CD8-positive, alpha-beta T cell (primary cell): ENCODE measurements at places on chromosomes 2 and 18. TPM values are rescaled to one million over a fixed set of nuclear protein-coding genes. Genes with fewer than 3 reads are reported as not detected.
A peak's percentile ranks its signal among the peaks of the same experiment; 100 is the strongest.

DNA sequence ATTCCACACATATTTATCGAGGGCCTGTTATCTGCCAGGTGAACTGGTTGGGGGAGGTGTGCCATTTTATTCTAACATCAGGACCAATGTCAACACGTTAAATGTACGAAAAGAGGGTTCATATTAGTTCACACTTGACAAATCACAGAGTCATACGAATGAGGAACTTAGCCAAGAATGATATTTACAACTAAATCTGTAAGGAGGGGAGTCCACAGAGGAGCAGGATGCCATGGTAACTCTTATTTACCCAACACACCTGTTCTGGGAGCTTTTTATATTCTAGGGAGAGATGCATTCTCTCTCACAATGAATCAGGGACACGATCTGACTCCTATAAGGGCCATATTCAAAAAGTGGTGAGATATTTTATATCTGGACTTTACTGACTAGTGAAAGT is 144.1 kb downstream of the CDC42EP3 start:
- DNase-seq, result no peak

The FEV gene
- not detected for total RNA-seq

GRCh38 chr2:173986805-173987204 is 21.6 kb upstream of the SP3 start:
- DNase-seq, result no peak

DNA sequence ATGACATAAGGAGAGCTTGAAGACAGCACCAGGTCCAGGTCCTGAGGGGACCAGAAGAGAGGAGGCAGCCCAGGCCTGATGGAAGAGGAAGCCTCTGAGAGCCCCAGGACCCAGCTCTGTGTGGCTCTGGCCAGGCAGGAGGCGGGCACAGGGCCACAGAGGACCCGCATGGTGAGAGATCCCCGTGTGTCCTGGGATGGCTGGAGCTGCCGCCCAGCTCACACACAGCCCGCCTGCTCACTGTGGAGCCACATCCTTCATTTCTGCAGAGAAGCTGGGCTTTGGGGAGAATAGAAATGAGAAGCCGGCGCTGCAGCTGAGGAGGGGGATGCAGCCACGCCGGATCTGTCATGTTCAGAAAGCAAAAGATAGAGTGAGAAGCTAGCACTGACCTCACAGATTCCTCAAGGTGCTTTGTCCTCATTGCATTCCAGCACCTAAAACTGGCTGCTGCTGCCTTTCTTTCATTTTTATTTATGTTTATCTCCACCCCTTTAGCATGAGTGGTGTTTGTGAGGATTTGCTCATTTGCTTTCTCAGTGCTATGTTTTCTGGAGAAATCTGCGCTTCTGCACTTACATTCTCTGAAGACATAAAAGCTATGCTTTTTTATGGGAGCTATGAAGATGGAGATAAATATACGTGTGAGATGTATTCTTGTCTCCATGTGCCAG is 307.6 kb upstream of the MYT1L start:
- no peak for DNase-seq

DNA sequence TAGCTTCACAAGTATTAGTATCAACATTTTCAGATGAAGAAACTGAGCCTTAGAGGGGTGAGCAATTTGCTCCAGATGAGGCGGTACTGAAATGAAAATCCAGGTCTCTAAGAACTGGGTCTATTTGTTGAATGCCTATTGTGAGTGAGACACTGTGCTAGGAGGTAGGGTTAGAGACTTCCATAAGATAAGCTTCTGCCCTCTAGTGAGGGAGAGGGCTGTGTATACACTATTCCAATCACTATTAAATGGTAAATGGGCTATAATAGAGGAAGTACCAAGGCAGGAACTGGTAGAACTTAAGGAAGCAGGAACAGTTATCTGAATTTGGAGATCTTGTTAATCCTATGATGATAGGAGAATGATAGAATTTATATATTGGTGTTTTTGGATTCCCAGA is 23.6 kb upstream of the GLS start:
- DNase-seq, result no peak

- DNase-seq, result no peak
Measured at GRCh38 chr2:176085120-176085788, 1.5 kb upstream of the EVX2 start.

DNA sequence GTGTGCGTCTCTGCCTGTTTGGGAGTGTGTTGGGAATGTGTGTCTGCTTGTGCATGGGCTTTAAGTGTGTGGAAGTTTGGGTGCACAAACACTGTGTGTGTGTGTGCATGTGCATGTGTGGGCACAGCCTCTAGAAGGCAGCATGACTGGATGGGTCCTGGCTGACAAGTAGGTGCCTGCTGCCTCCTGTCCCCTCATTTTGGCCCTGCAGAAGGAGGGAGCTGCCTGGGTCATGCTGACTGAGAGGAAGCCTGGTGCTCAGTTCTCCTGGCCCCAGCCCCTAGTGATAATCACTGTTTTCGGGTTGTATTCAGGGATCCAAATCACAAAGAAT is 34.1 kb downstream of the GLI2 start:
- DNase-seq, result no peak

GRCh38 chr2:182864949-182865570 is 1.4 kb downstream of the FRZB start:
- no peak for DNase-seq

The MBD2 gene
- total RNA-seq, result 71.4 TPM

The DSG4 gene
- not detected for total RNA-seq

GRCh38 chr18:27581296-27581904 is 396.3 kb upstream of the CHST9 start:
- DNase-seq, result no peak

DNA sequence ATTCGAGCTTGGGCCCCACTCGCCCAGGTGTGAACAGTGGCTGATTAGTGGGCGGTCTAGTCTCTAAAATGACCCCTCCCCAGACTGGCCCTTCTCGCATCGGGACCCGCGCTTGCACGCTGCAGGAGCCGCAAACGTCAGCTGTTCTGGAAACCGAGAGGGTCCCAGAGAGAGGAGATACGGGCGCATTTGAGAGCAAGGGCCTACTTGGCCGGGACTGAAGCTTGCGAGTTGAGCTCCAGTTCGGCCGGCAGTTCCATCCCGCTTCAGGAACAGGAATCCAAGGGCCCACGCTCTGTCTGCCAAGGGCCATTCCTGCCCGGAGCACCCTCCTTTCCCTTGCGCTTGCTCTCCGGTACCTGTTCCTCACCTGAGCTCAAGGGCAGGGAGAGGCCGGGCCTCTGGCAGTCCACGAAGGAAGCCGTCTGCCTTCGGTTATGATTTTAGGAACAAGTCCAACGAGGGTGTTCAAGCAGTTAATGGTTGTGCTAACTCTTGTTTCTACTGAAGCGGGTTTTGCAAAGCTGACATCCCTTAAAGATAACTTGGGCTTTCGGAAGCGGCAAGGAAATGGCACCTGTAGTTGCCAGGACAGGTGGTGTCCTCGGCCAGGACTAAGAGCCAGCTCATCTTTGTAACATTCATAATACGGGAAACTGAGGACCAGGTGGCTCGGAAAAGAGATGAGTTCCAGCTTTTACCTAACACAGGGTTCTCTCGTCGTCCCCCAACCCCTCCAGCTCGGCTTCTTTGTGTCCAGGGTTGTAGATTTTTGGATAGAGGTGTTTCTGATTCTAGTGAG is 3.9 kb upstream of the DLX1 start:
- no peak for DNase-seq

GRCh38 chr18:76975577-76976110 is 153.3 kb downstream of the ZNF236 start:
- DNase-seq, result no peak

- no peak for DNase-seq
Measured at GRCh38 chr2:10410823-10411437, 37.2 kb downstream of the ODC1 start.

The TNFAIP6 gene
- total RNA-seq, result not detected

GRCh38 chr2:401019-401679 is 113.3 kb upstream of the ALKAL2 start:
- peak; percentile 35 for DNase-seq

GRCh38 chr2:156890529-156891148 is 366.9 kb upstream of the GALNT5 start:
- DNase-seq, result no peak

DNA sequence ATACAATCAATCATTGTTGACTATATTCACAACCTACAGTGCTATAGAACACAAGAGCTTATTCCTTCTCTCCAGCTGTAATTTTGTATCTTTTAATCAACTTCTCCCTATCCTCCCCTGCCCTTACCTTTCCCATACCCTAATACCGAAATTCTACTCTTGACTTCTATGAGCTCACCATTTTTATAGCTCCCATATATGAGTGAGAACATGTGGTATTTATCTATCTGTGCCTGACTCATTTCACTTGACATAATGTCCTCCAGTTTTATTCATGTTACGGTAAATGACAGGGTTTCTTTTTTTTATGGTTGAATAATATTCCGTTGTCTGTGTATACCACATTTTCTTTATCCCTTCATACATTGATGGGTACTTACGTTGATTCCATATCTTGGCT is 2.6 kb downstream of the MROH2A start:
- DNase-seq, result no peak

The PCARE gene
- not detected for total RNA-seq

The DSG3 gene
- not detected for total RNA-seq

DNA sequence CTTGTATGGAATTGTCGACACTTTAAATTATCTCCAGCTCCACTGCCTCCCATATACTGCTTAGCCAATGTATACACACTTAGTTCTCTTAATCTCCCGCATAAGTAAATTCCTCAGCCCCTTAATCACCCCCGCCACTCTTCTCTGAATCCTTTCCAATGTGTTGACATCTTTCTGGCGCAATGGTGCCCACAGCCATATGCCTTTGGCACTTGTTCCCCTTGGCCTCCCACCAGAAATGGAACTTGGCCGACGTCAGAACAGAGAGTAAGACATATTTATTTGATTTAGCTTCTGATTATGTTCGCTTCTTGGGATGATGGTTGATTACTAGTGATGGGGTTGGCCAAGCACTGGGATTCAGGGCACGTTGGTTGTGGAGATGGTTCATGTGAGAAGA is 1089.3 kb upstream of the CELF4 start:
- no peak for DNase-seq

The GAREM2 gene
- total RNA-seq, result 4.8 TPM

- no peak for DNase-seq
Measured at GRCh38 chr2:30382162-30382783, 64.8 kb upstream of the LCLAT1 start.

The XDH gene
- not detected for total RNA-seq

GRCh38 chr2:164664070-164664469 is 42.8 kb upstream of the GRB14 start:
- no peak for DNase-seq

The CAPN13 gene
- total RNA-seq, result not detected

- no peak for DNase-seq
Measured at GRCh38 chr2:32993005-32993539, 46.3 kb downstream of the LTBP1 start.

GRCh38 chr2:176789751-176790150 is 422.8 kb upstream of the HNRNPA3 start:
- DNase-seq, result no peak

The CYP27C1 gene
- not detected for total RNA-seq

DNA sequence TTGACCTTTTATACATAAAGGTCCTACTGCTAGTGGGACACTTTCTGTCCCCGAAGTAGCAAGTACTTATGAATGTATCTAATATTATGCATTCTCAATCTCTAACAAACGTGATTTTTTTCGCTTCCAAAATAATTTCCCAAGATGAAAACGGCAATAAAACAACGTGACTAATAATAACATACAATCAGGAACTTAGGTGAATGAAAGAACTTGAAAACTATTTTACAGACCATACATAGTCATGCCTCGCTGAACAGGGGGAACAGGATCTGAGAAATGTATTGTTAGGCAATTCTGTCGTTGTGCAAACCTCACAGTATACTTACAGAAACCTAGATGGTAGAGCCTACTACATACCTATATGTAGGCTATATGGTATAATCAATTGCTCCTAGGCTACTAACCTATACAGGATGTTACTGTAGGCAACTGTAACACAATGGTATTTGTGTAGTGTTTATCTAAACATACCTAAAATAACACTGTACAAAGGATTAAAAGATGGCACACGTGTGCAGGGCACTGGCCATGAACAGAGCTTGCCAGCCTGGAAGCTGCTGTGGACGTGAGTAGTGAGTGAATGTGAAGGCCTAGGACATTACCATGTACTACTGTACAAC is 2.5 kb downstream of the RTN4 start:
- no peak for DNase-seq

GRCh38 chr2:147659051-147659450 is 185.8 kb upstream of the ACVR2A start:
- DNase-seq, result no peak

DNA sequence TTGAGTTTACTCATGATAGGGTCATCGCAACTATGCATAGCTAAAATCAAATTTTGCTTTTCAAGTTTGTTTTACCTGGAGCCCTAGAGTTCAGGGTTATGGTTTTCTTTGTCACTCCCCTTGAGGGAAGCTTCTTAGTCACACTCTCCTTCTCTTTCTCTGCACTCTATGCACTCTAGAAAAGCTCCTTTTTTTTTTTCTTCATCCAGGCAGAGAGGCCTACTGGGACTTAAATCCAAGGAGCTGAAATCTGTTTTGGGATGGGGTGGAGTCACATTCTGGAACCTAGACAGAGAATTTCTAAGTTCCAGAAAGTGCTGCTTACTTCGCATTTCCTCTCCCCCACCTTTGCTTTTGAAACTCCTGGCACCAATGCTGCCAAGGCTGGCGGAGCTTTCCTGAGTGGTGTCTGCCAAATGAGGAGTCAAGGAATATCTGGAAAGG is 19.1 kb upstream of the IL18R1 start:
- no peak for DNase-seq

- no peak for DNase-seq
Measured at GRCh38 chr2:127183771-127184170, 36.3 kb downstream of the CYP27C1 start.

The SKA1 gene
- total RNA-seq, result 0.22 TPM

The CNNM3 gene
- 40.1 TPM for total RNA-seq

DNA sequence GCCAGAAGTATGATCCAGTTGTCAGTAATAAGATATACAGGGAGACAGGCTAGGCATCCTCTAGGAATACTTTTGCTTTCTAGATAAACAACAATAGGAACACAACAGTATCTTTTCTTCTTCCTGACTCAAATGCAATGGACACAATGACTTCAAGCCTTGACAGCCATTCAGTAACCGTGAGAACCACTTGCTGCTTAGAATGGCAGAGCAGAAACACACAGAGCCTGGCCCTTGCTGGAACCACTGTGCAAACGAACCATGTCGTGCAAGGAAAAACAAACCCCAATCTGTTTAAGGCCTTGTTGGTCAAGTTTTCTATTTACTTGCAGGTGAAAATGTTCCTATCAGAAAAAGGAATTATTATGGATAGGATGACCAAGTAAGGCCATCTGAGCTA is 18.8 kb downstream of the TRIP12 start:
- no peak for DNase-seq

The DSC3 gene
- not detected for total RNA-seq

- DNase-seq, result no peak
Measured at GRCh38 chr18:54254265-54254758, 15.0 kb upstream of the POLI start.

- DNase-seq, result no peak
Measured at GRCh38 chr2:100224988-100225710, 82.8 kb upstream of the AFF3 start.

DNA sequence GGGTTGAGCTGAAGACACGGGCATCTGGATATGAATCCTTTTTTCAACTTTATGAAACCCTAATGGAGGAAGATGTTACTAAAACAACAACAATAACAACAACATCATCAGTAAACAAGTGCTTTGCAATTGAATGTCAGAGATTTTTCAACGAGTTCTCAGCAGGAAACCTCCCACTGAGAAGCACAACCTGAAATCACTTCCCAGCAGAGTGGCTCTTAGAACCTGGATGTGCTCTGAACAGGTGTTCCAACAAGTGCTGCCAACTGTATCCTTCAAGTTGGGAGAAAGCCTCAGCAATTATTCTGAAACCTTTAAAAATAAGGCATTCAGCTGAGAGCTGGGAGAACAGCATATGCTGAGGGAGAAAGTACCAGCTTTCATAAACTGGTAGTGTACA is 1622.7 kb upstream of the CELF4 start:
- DNase-seq, result no peak
